Dorsolateral prefrontal cortex (tissue), 122 donors: ENCODE measurements at places on chromosomes 4 and X.

GRCh38 chr4:139522457-139522856 is 33.6 kb downstream of the SETD7 start:
- no peak for DNase-seq

GRCh38 chr4:107939307-107939706 is 8.0 kb downstream of the CYP2U1 start:
- DNase-seq: no peak

DNA sequence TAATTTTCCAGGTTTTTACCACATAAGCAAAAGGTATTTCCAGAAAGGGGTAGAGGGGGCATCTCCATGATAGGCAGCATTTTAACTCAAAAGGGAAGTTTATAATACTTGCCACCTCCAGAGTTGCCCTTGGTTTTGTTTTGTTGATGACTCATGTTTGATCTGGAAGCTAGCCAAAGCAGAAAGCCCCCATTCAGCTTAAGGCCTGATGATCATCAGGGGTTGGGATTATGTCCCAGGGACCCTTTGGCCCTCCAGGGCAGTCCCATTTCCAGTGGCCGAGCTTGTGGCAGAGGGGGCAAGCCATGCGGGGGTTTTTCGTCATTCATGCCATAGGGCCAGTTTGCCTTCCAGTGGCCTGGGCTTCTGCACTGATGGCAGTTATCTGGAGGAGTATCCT is 143.0 kb upstream of the PLAC1 start:
- DNase-seq: no peak

- DNase-seq: no peak
Measured at GRCh38 chr4:81491943-81492342, 20.2 kb upstream of the RASGEF1B start.

DNA sequence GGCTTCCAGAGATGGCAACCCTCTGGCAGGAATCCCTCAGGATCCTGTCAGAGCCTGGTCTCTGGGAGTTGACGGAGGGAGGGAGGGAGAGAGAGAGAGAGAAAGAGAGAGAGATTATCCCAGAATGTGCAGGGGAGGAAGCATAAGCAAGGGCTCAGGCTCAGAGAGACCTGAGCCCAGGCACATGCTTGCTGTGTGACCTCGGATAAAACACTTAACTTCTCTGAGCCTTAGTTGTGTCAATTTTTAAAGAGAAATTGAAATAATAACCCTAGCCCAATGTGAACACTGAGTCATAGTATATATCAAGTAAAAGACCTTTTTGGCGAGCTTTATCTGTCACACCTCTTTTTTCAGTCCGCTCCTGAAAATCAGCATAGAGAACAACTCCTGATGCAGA is 473 bp upstream of the USP51 start:
- no peak for DNase-seq

GRCh38 chr4:17060230-17060629 is 161.8 kb upstream of the LDB2 start:
- no peak for DNase-seq

GRCh38 chr4:177671845-177672244 is 229.6 kb upstream of the AGA start:
- DNase-seq: no peak

- DNase-seq: no peak
Measured at GRCh38 chrX:136780763-136781162, at the start of gene ARHGEF6. ARHGEF6 (minus strand) TSS chrX:136780932; CDS start chrX:136780882, 50 bp downstream.

DNA sequence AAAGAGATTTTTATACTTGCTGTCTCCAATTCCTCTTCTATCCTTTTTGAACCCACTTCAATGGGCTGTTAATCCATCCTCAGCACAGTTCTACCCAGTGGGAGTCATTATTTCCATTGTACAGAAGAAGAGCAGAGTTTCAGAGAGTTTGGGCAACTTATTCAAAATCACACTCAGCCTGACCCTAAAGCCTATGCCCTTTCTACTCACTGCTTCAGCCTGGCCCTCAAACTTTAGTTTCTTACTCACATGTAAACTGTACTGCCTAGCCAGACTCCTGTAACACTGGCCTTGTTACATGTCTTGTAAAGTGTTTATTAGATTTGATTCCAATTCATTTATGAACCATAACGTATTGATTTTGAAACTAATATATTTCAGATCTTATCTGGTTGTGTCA is 25.1 kb upstream of the USO1 start:
- no peak for DNase-seq

GRCh38 chr4:69858690-69859089 is 1.3 kb downstream of the SULT1E1 start:
- DNase-seq: no peak

- no peak for DNase-seq
Measured at GRCh38 chr4:147820975-147821374, 89.1 kb downstream of the ARHGAP10 start.

DNA sequence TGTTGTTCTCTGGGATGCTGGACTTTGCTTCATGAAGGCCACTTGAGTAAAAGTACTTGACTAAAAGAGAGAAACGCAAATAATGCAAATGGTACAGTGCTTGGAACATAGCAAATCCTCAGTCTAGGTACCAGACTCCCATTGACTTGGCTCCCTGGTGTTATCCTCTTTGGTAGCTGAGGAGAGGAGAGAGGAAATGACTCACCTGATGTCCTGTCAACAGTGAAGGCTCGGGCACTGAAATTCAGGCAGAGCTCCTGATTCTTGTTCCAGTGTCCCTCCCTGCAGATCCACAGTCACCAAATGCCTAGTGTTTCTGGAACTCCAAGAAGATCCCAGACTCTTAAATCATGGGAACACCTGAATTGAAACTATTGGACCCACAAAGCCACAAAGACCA is 22.5 kb upstream of the TCEAL4 start:
- no peak for DNase-seq

DNA sequence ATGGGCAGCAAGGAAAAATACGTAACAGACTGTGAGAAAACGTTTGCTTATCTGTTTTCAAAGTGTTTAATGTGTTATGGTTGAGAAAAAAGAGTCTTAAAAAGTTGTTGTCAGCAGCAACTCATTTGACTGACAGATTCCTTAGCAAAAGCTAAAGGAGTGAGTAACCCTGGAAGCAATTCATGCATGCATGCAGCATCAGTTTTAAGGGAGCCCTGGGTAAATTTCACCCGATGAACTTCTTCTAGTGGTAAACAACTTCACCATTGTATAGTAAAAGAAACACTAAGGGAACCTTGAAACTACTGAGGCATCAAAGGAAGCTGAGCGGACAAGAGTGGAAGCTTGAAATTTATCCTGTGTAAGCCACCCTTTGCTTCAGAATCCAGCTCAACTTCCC is 583.2 kb upstream of the INTU start:
- no peak for DNase-seq

GRCh38 chr4:128980816-128981326 is 112.5 kb downstream of the SCLT1 start:
- DNase-seq: no peak

- no peak for DNase-seq
Measured at GRCh38 chrX:13022926-13023325, 21.5 kb downstream of the FAM9C start.

- DNase-seq: no peak
Measured at GRCh38 chr4:129488427-129488826, 392.5 kb downstream of the C4orf33 start.

DNA sequence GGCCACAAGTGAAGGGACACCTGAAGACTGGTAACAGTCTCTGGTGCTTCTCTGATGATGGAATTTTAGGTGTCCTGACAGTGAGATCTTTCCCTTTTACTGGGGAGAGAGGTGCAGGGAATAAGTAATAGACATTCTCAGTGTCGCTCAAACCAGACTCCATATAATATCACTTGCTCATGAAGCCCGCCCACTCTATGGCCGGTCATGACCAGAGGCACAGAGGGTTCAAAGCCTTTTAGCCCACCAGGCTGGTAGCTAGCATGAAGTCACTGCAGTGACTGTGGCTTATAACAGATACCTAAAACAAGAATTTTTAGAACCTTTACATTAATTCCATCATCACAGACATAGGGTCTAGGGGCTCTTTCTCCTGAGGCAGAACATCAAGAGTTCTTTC is 2.9 kb downstream of the CD40LG start:
- no peak for DNase-seq

GRCh38 chr4:151403656-151404055 is 5.3 kb upstream of the FHIP1A start:
- DNase-seq: no peak

DNA sequence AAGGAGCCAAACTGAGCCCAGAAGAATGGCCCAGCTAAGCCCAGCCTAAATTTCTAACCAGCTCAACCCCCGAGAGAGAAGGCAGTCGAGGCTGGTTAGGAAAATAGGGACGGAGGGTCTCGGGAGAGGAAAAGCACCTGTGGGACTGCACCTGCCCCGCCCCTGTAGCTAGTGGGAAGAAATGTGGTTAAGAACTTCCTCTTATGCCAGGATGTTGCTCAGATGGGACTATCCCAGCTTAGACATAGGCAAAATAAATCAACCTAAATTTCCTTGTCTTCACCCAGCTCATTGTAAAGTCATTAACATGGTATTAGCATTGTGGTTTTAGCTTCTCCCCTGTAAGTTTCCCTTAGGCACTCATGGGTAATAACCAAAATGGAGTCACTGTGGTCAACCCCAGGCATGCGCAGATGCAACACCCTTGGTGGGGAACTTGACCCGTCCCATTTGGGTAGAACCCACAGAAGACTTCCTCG is 86.8 kb downstream of the ZNF718 start:
- no peak for DNase-seq

- DNase-seq: no peak
Measured at GRCh38 chrX:30151964-30152363, 63.4 kb upstream of the MAGEB2 start.

- no peak for DNase-seq
Measured at GRCh38 chr4:184833046-184833838, 7.5 kb upstream of the ACSL1 start.

DNA sequence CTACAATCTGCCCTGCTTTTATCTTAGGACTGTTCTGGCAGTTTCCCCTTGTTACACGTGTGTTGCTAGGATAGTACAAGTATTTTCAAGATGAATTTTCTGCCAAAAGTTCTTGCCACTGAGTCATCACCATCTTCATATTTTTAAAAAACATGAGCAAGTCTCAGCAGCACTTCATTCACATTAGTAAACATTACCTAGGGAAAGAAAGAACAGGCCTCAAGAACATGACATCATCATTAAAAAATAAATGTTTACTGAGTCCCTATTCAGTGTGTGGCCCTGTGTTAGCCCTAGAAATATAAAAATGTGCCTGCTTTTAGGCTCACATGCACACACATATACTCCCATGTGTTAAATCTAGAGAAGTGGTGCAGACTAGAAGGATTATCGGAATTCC is 18.7 kb upstream of the GPC3 start:
- DNase-seq: no peak

- DNase-seq: no peak
Measured at GRCh38 chr4:158778156-158778711, 9.4 kb downstream of the FNIP2 start.

GRCh38 chrX:344371-344901 is 25.8 kb upstream of the GTPBP6 start:
- peak; percentile 37 for DNase-seq

DNA sequence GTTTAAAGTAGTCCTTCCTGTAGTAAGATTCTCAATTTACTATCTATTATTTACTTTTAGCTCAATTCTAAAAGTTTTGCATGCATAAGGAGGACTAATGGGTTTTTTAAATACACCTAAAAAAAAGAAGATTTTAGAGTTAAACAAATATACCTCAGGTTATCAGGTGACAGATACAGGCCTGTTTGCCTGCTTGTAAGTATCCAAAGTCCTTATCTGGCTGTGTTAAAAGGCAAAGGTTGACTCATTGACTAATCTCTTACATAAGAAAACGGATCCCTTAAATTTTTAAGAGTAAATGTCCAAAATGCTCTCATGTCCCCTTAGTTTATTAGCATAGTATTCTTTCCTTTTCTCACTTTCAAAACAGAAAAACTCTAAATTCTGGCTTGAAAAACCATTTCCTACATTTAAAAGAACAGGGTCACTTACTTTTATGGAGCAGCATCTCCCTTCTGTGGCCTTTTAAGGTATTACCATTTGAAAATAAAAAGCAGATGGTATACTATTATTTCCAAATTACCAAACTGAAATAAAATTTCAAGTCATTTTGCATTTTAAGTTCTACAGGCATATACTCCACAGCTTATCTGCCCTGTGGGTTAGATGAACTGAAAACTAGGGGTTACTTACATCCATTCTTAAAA is 4.5 kb downstream of the CBR4 start:
- DNase-seq: no peak

DNA sequence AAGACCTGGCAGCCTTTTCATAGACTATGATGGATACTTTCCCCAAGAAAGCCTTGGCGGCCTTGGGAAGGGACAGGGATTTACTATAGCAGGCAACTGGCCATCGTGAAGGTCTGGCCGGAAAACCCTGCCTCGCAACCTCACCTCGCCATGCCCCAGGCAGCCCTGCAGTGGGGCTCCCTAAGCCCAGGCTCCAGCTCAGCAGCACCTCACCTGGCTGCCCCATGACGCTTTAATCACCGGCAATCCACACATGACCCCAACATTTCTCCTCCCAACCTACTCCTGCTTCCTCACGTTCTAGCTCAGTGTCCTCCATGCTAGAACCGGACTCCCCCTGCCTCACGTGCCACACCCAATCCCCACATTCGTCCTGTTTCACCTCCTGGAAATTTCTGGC is 82.4 kb downstream of the NSUN7 start:
- DNase-seq: no peak

DNA sequence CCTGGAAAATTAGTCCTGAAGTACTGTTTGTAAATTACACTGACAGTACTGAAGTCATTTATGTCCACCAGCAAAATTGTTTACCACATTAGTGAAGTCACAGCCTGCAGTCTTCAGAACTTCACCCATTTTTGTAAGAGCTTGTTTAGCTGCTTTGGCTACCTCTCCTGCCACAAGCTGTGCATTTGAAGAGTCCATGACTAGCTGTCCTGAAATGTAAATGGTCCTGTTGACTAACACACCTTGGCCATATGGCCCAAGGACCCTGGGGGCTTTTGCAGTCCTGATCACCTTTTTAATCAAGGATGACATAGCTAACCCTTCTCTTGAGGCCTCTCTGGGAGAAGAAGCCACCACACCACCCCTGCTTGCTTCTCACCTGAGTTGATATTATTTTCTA is 21.4 kb upstream of the ZNF518B start:
- no peak for DNase-seq

GRCh38 chr4:42330002-42330592 is 67.2 kb upstream of the SHISA3 start:
- DNase-seq: no peak

- DNase-seq: no peak
Measured at GRCh38 chr4:88223516-88223915, 60.8 kb downstream of the PPM1K start.

DNA sequence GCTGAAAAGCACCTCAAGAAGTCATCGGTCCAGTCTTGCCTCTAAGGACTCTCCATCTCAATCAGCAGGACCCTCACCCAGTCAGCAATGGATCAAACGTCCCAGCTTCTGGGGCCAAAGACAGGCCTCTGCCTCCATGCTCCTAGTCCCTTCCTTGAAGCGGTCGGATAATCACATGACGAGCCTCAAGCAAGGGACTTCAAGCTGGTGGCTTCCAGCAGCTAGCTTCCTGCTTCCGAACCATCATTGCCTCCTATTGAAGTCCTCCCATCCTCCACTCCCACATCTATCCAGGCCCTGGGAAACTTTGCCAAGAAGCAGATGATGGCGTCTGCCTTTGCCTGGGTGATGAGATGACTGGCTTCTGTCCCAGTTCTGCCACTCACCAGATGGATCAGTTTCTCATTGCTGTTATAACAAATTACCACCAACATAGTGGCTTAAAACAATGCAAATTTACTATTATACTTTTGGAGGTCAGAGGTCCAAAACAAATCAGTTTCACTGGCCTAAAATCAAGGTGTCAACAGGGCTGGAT is 135.2 kb upstream of the MAMLD1 start:
- no peak for DNase-seq

- DNase-seq: peak; percentile 10
Measured at GRCh38 chrX:119273420-119274192, 37.5 kb downstream of the PGRMC1 start.
